ENCODE measurements at places on chromosomes 12 and 14.

DNA sequence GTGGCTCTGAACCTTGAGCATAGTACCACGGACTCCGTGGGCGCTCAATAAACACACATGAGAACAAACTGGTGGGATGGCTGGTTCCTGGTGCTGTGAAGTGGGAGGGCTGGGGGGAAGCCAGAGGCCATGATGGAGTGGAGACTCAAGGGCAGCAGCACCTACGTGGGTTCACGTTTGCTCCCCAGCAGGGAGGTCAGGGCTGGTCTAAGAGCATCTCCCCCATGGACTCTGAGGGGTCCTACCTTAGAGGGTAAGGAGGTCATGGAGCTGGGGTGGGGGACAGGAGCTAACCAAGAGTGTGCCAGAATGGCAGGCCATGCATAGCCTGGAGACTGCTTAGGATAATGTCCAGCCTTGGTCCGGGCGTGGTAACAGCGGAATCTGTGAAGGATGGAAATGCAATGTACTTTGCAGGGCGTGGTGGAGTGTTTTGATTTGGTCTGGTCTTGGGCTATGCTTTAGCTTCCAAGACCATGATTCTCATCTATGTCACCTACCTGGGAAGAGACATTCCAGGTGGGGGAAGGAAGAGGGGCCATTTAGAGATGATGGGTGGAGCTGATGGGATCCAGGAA is 103.0 kb downstream of the PRMT8 start:
- no peak for DNase-seq

- no peak for DNase-seq
Observed at GRCh38 chr12:67534681-67535080, 113.9 kb upstream of the DYRK2 start.

GRCh38 chr14:91231446-91231845 is 13.1 kb downstream of the GPR68 start:
- no peak for DNase-seq

DNA sequence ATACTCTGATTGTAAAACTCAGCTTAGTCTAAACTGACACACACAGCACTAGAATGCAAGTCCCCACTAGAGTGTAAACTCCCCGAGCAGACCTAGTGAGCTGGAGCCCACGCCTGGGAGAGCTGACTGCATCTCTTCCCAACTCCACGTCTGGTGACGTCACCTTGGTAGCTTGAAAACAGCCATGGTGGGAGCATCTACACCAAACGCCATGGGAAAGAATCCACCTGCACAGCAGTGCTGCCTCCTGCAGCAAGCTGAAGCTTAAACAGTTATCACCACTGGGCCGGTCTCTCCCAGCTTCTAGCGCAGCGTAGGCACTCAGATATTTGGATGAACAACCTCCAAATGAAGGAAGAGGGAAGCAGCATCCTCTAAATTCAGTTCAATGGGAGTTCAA is 4.3 kb upstream of the PAPLN start:
- DNase-seq: no peak

DNA sequence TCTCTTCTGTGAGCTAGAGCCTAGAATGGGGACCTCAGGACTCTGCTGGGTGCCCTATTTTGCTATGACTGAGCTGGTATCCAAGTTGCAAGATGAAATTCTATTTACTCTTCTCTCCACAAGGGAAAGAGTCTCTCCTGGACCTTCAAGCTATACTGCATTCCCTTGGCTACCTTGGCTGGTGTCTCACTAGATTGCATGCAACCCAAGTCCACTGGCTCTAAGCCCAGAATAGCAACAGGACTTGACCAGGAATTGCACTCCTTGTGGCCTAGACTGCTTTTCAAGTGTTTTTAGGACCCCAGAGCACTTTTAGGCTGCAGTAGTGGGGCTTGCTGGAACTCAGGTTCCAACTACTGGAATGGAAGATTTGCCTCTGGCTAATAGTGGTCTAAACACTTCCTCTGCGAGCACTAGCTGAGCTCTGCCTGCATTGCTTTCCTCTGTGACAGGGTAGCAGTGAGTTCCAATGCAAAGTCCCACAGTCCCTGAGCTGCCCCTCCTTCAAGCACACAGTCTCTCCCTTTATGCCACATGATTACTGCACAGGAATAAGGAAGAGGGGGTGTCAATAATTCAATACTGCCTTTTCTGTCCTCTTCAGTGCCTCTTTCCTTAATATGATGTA is 1009.1 kb upstream of the FLRT2 start:
- DNase-seq: no peak

DNA sequence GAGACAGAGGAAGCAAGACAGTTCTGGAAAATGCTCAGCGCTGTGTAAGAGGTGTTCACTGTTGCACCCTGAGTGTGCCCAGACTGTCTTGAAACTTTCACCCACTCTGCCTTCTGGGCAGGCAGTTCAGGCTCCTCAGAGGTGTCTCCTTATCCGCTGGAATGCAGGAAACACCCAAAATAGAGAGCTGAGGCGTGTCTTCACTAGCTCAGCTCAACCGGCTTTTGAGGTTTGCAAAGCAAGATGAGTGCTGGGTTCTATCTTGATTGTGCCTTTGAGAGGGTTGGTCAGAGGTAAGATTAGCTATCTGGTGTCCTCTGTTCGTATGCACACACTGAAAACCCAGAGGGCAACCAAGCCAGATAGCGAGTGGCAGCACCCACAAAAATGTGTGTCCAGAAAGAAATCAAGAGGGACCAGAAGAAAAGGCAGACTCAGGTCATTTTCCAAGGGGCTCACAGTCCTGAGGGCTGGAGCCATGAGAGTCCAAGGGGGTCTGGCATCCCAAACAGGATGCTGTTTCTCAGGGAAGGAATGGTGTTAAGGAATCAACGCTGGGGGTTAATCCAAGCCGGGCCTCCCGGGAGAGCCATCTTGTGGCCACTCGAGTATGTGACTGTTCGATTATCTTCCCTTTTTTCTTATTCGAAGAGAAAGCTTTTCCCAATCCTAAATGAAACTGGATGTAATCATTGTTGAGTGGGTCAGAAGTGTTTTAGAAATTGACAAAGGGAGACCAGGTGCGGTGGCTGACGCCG is 47.1 kb downstream of the TBX3 start:
- DNase-seq: no peak

- no peak for DNase-seq
Observed at GRCh38 chr12:39610436-39611025, 9.1 kb downstream of the ABCD2 start.

- no peak for DNase-seq
Observed at GRCh38 chr12:57133013-57133569, 4.8 kb downstream of the LRP1 start.

GRCh38 chr12:18810537-18811253 is 72.8 kb downstream of the CAPZA3 start:
- DNase-seq: no peak

- no peak for DNase-seq
Observed at GRCh38 chr14:64844272-64844671, 35.4 kb downstream of the SPTB start.

GRCh38 chr12:84596266-84596665 is 316.3 kb downstream of the SLC6A15 start:
- no peak for DNase-seq

GRCh38 chr12:4910502-4911315 is 1.0 kb downstream of the KCNA1 start:
- DNase-seq: no peak

- DNase-seq: no peak
Observed at GRCh38 chr14:59091976-59092375, 96.5 kb upstream of the DAAM1 start.

GRCh38 chr14:53218161-53218560 is 65.0 kb upstream of the DDHD1 start:
- DNase-seq: no peak

DNA sequence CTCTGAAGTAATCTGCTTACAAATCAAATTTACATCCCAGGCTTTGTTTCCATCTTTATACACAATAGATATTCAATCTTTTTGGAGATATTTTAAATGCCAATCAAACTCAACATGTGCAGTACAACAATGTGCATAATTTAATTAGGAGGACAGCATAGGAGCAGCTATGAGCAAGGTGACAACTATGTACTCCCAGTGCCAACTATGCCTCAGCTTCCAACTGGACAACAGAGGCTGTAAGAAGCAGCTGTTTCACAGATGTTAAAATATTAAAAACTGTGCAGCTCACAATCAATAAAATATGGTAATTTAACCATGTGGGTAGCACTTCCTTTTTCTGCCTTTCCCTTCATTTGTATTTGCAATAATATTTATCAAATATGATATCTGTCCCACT is 99.9 kb downstream of the ST8SIA1 start:
- no peak for DNase-seq

Measured in activated gamma-delta T cell treated with anti-CD3 and anti-CD28 coated beads, Interleukin-2, amount 50 U/mL, for 16 hours (primary cell).